Gastrocnemius medialis (tissue), 4 donors: ENCODE measurements at places on chromosomes 16 and 17. TPM values are rescaled to one million over a fixed set of nuclear protein-coding genes. Genes with fewer than 3 reads are reported as not detected.
A peak's percentile ranks its signal among the peaks of the same experiment; 100 is the strongest.

Gene KRTAP2-1
- total RNA-seq, result not detected

Gene BAIAP2
- 15.6 TPM for total RNA-seq

DNA sequence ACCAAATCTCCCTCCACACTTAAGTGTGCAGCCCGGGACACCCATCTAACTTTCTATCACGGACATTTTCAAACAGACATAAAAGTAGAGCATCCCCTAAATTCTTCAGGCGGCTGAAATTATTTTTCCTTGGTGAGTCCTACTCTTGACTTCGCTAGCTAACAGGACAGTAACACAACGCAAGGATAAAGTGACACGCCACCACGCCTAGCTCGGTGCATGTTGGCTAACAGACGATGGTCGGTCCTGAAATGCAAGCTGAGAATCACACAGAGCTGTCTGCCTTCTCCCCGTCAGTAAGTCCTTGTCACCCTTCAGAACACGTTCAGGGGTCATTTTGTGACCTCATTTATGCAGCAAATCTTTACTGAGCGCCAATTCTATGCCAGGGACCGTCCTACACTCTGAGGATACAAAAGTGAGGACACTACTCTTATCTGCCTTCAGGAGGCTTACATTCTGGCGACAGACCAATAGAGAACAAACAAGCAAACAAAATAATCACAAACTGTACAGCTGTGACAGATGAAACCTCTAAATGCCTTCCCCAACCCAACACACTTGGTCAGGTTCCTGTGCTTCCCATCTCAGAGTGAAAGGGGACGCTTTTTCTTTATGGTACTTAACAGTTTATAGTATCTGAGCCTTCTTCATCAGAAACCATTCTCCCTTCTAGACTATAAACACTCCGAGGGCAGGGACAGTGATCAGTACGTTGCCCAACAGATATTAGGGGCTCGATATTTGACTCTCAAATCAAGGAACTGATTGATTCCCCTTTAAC, 1.3 kb downstream of the NTAN1 start:
- no peak for DNase-seq
- peak overlapping the region; percentile 89 for H3K27ac ChIP-seq
- H3K4me1 ChIP-seq, result peaks cover 9% of the 10 kb centered on the region
- no peaks in the 10 kb centered on the region for H3K36me3 ChIP-seq
- no peaks in the 10 kb centered on the region for H3K27me3 ChIP-seq
- H3K4me3 ChIP-seq, result peak overlapping the region; percentile 90

Gene SPATA33
- total RNA-seq, result 1.2 TPM

DNA sequence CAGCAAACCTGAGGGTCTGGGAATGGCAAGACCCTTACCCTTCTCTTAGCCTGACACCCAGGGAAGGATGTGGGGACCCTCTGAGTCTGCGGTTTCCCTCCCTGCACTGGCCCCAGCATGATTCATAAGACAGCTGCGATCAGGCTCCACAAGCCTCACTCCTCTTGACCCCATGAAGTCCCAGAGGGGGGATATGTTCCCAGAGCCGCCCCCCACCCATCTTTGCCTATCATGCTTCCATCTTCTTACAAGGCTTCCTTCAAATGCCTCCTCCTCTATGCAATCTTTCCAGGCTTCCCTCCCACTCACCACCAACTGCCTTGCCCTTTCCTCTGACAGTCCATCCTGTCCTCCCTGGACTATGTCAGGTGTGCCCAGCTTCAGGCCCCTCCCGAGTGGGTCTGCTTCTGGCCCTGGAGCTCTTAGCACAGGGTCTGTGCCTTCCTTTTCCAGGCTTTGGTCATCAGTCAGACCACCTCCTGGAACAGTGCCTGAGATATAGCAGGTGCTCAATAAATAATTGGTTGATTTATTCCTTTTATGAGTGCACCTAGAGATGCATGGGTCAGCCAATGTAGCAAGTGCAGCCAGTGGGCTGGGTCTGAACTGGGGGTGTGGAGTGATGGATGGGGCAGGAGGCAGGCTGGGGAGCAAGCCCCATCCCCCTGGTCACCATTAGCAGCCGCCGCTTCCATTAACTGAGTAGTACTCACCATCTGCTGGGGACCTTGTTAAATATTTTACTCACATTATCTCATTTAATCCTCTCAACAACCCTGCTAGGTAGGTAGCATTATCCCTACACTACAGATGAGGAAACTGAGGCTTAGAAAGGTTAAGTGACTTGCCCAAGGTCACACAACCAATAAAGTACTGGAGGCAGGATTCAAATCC, 8.4 kb downstream of the DLX3 start:
- no peak overlapping the region for H3K27ac ChIP-seq
- no peak for DNase-seq
- no peaks in the 10 kb centered on the region for H3K4me1 ChIP-seq
- no peak overlapping the region for H3K4me3 ChIP-seq
- H3K27me3 ChIP-seq, result peaks cover 38% of the 10 kb centered on the region
- H3K36me3 ChIP-seq, result no peaks in the 10 kb centered on the region

Gene SPNS2
- 2.7 TPM for total RNA-seq

DNA sequence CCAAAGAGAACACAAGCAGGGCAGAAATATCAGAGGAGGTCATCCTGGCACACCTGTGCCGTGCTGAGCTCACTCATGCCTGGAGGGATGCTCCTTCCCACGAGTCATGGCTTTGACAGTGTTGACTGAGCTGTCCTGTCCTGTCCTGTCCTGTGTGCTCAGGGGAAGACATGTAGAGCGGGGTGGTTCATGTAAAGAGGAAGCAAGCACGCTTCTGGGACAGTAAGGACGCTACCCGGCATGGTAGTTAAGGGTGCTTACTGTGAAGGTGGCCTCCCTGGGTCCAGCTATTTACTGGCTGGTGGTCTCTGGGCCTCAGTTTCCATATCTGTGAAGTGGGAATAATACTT, 398 bp downstream of the LGALS9 start:
- no peaks in the 10 kb centered on the region for H3K27me3 ChIP-seq
- H3K4me3 ChIP-seq, result peak overlapping the region; percentile 38
- no peaks in the 10 kb centered on the region for H3K36me3 ChIP-seq

DNA sequence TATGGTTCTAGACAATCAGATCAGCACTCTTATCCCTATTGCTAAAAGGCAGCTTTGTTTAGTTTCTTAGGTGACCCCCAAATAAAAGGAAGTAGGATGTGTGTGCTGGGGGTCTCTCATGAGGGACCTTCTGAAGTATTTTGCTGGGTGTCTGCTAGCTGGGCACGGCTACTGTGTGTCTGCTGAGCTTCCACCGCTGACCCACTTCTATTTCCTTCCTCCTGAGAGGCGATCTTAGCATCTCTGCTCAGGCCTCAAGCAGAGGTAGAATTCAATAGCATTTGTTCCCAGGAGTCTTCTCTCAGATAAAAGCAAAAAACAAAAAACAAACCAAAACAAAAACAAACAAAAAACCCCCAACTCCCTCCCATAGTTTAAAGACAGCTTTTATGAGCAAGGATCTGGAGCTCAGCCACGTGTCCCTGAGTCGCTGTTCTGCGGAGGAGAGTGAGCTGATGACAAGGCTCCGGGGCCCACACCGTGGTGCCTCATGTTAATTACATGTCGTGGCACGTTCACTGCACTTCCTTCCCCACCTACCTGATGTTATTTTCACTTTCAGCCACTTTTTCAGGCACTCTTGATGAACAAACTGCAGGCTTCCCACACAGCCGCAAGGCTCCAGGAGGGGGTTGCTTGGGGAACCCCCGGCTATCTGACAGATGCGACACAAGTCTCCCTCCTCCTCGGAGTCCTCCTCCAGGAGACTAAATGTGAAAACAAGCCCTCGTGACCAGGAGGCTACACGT, 83.5 kb downstream of the MARCHF10 start:
- no peaks in the 10 kb centered on the region for H3K36me3 ChIP-seq
- H3K27me3 ChIP-seq, result no peaks in the 10 kb centered on the region
- no peaks in the 10 kb centered on the region for H3K4me1 ChIP-seq
- H3K27ac ChIP-seq, result no peak overlapping the region

Gene MVP
- 49.5 TPM for total RNA-seq

Gene PER1
- total RNA-seq, result 105 TPM

GRCh38 chr17:17951524-17951923, 20.7 kb downstream of the TOM1L2 start:
- no peak for DNase-seq
- H3K27ac ChIP-seq, result no peak overlapping the region
- H3K4me1 ChIP-seq, result peaks cover 15% of the 10 kb centered on the region
- no peaks in the 10 kb centered on the region for H3K27me3 ChIP-seq
- no peak overlapping the region for H3K4me3 ChIP-seq

DNA sequence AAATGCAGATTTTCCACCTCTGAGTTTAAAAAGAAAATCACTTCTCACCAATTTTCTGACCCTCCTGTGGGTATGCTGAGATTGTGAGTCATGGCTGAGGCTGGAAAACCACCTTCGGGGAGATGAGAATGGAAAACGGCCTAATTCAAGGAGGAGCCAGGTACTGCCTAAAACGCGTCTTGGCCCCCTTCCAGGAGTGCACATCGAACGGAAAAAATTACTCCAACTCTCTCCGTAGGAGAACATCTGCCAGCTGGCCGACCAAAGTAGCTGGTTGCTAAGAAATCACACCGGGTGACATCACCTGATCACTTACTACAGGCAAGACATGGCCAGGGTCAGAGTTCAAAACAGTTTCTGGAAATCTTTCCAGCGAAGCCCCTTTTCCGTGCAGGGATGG, 107.6 kb downstream of the ZNF423 start:
- DNase-seq, result no peak
- no peak overlapping the region for H3K4me3 ChIP-seq
- H3K27ac ChIP-seq, result no peak overlapping the region
- peaks cover 17% of the 10 kb centered on the region for H3K4me1 ChIP-seq
- no peaks in the 10 kb centered on the region for H3K27me3 ChIP-seq

- H3K27ac ChIP-seq, result no peak overlapping the region
- no peaks in the 10 kb centered on the region for H3K4me1 ChIP-seq
- no peak for DNase-seq
- H3K27me3 ChIP-seq, result no peaks in the 10 kb centered on the region
- no peaks in the 10 kb centered on the region for H3K36me3 ChIP-seq
These were observed 229.8 kb downstream of the KATNIP start for GRCh38 chr16:27779641-27780164.

Gene CHST6
- total RNA-seq, result not detected

- no peaks in the 10 kb centered on the region for H3K36me3 ChIP-seq
- H3K4me1 ChIP-seq, result peaks cover 11% of the 10 kb centered on the region
- DNase-seq, result no peak
- no peaks in the 10 kb centered on the region for H3K27me3 ChIP-seq
- H3K4me3 ChIP-seq, result no peak overlapping the region
These were observed 26.0 kb downstream of the NECAB2 start for GRCh38 chr16:83994087-83994486.

Gene CACNG5
- not detected for total RNA-seq

Gene GUCY2D
- not detected for total RNA-seq

Gene KCNJ18
- not detected for total RNA-seq

GRCh38 chr17:7677388-7678067, 9.8 kb downstream of the TP53 start:
- peaks cover 5% of the 10 kb centered on the region for H3K36me3 ChIP-seq
- no peak overlapping the region for H3K27ac ChIP-seq
- no peak for DNase-seq
- no peaks in the 10 kb centered on the region for H3K4me1 ChIP-seq
- H3K27me3 ChIP-seq, result no peaks in the 10 kb centered on the region

- H3K36me3 ChIP-seq, result no peaks in the 10 kb centered on the region
- DNase-seq, result no peak
- no peaks in the 10 kb centered on the region for H3K4me1 ChIP-seq
- no peaks in the 10 kb centered on the region for H3K27me3 ChIP-seq
- H3K4me3 ChIP-seq, result no peak overlapping the region
These were observed 672.3 kb upstream of the C16orf82 start for GRCh38 chr16:26394409-26394808.

Gene IRX6
- 0.39 TPM for total RNA-seq
